ENCODE measurements at places on chromosomes 1 and 21. TPM values are rescaled to one million over a fixed set of nuclear protein-coding genes. Genes with fewer than 3 reads are reported as not detected.

GRCh38 chr21:32889596-32889995 lies 118.0 kb upstream of the PAXBP1 start:
- no peak for DNase-seq

The OR10K2 gene
- not detected for total RNA-seq

DNA sequence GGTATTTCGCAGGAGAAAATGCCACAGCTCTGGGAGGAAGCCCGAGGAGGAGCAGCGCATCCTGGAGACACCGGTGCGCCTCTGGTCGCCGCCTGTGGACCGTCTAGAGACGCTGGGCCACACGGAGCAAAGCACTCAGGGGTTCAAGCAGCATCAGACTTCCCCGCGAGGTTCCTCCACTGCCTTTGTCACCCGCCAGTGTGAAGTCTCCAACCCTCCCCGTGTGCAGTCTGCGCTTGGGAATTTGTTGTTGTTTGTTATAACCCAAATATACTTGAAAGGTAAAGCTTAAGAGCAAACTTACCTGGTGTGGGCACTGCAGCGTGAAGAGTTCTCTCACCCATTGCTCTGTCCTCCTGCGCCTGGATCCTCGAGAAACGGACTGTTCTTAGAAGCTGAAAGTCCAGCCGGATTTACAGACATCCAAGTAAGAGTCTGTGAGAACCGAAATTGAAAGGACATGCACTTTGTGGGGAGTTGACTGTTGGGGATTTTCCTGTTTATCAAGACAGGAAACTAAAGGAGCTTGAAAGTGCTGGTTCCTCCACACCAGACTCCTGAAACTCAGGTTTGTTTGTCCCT lies at the start of gene GBP4:
TSS of gene GBP4 (minus strand) at position 452 of the 582 bp plus-strand sequence. CDS start at position 344, 108 bp downstream.
- DNase-seq: peak; percentile 60

The PCSK9 gene
- total RNA-seq: not detected

The TEKT2 gene
- total RNA-seq: not detected

GRCh38 chr21:45094412-45094811 lies 20.0 kb downstream of the ADARB1 start:
- no peak for DNase-seq

- DNase-seq: no peak
Observed at GRCh38 chr1:180402001-180402400, 100.4 kb downstream of the ACBD6 start.

- DNase-seq: no peak
Observed at GRCh38 chr1:228920831-228921230, 185.6 kb downstream of the RHOU start.

The GPR61 gene
- total RNA-seq: 0.45 TPM

All from activated CD4-positive, alpha-beta T cell treated with anti-CD3 and anti-CD28 coated beads, Interleukin-2, amount 10 ng/mL, durations not matched to agents 7 days and 5 days (primary cell).